Activated naive CD4-positive, alpha-beta T cell treated with anti-CD3 and anti-CD28 coated beads, Interleukin-2, amount 10 ng/mL, durations not matched to agents 5 hours and 36 hours (primary cell): ENCODE measurements at places on chromosomes 2 and 18. TPM values are rescaled to one million over a fixed set of nuclear protein-coding genes. Genes with fewer than 3 reads are reported as not detected.

The CCDC138 gene
- total RNA-seq, result 8.7 TPM

The MYOM1 gene
- 2.4 TPM for total RNA-seq

The CLEC4F gene
- total RNA-seq, result not detected

The ZNF385B gene
- total RNA-seq, result not detected

The FAHD2B gene
- total RNA-seq, result 20.5 TPM

The RUFY4 gene
- 0.36 TPM for total RNA-seq

The CXXC1 gene
- total RNA-seq, result 117 TPM

The MTHFD2 gene
- total RNA-seq, result 116 TPM

The TOGARAM2 gene
- total RNA-seq, result 4.6 TPM

The IL36A gene
- total RNA-seq, result not detected

The KCNS3 gene
- not detected for total RNA-seq

The FKBP1B gene
- 0.58 TPM for total RNA-seq

The IL1F10 gene
- total RNA-seq, result not detected

The CEP68 gene
- 14.0 TPM for total RNA-seq
